ENCODE measurements at places on chromosomes 2 and 18. TPM values are rescaled to one million over a fixed set of nuclear protein-coding genes. Genes with fewer than 3 reads are reported as not detected.

FOXD4L1 gene
- total RNA-seq, result 0.12 TPM

MAP3K19 gene
- total RNA-seq, result not detected

IL1F10 gene
- total RNA-seq, result not detected

ZNF521 gene
- total RNA-seq, result 36.4 TPM

CDCA7 gene
- total RNA-seq, result 6.7 TPM

SOWAHC gene
- total RNA-seq, result 16.3 TPM

CCBE1 gene
- 21.2 TPM for total RNA-seq

ASIC4 gene
- 0.25 TPM for total RNA-seq

IL36RN gene
- not detected for total RNA-seq

NABP1 gene
- 98.8 TPM for total RNA-seq

SERTAD2 gene
- 10.0 TPM for total RNA-seq

FRZB gene
- total RNA-seq, result 0.12 TPM

IL1RN gene
- total RNA-seq, result not detected

ZNF804A gene
- 11.5 TPM for total RNA-seq

TYW5 gene
- total RNA-seq, result 9.9 TPM

ICA1L gene
- 6.4 TPM for total RNA-seq

ANKRD30B gene
- 0.55 TPM for total RNA-seq

CXCR4 gene
- total RNA-seq, result 0.11 TPM

SCN7A gene
- total RNA-seq, result 0.12 TPM

ALPP gene
- not detected for total RNA-seq

SERPINB13 gene
- not detected for total RNA-seq

TGFA gene
- not detected for total RNA-seq

ABCB11 gene
- not detected for total RNA-seq

TNFRSF11A gene
- total RNA-seq, result 0.25 TPM

GPR17 gene
- not detected for total RNA-seq

GLI2 gene
- total RNA-seq, result 5.1 TPM

KLHL29 gene
- total RNA-seq, result 3.8 TPM

MYO3B gene
- under 0.01 TPM for total RNA-seq

KCNK3 gene
- total RNA-seq, result 0.44 TPM

Measured in uterine smooth muscle cell (primary cell).